ENCODE measurements at places on chromosomes 3 and 15. TPM values are rescaled to one million over a fixed set of nuclear protein-coding genes. Genes with fewer than 3 reads are reported as not detected.

Gene EFCAB12
- 6.8 TPM for total RNA-seq

Gene MESP1
- 0.50 TPM for total RNA-seq

Gene FGD5
- total RNA-seq, result 0.09 TPM

Gene TRH
- 0.36 TPM for total RNA-seq

Gene CD200
- total RNA-seq, result 42.1 TPM

Gene TM6SF1
- 0.27 TPM for total RNA-seq

Gene ANKUB1
- total RNA-seq, result not detected

Gene PRR20G
- total RNA-seq, result not detected

Gene ADAMTS9
- total RNA-seq, result 53.8 TPM

- no peaks in the 10 kb centered on the region for H3K27me3 ChIP-seq
- H3K27ac ChIP-seq, result peak overlapping the region; percentile 77
- H3K4me3 ChIP-seq, result no peak overlapping the region
- H3K36me3 ChIP-seq, result peaks cover 26% of the 10 kb centered on the region
- no peak for DNase-seq
Measured at GRCh38 chr15:60370869-60371136, 27.0 kb downstream of the ANXA2 start.

DNA sequence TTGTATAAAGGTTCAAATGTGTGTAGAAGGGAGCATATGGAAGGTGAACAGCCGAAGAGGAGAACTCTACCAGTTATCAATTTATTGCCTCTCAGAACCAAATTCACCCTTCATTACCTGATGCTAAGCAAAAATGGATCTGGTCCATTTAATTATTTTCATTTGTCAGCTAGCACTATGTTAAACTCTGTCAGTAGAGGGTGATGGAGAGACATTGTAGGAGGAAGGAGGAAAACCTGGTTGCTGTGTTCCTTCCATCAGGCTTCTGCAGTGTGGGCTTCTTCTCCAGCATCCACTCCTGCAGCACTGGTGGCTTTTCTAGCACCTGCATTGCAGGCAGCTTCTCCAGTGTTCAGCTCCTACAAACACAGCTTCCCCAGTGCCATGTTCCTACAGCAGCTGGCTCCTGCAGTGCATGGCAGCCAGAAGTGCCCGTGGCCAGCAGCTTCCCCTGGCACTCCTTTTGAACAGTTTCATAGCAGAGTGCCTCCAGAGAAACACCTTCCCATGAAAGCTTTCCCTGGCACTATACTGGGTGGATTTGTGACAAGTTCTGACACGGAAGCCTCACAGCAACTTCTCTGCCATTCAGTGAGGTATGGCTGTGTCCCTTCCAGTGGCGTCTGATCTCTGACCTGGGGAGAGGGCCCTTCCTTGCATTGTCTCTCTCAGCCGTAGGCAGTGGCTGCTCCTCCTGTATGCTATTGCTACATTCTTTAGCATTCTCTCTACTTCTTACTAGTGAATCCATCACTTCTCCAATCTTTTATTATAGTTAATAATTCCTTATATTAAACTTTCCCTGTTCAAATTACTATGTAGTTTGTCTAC, 14.6 kb upstream of the IL17RD start:
- H3K4me3 ChIP-seq, result no peak overlapping the region
- H3K4me1 ChIP-seq, result no peaks in the 10 kb centered on the region
- no peaks in the 10 kb centered on the region for H3K36me3 ChIP-seq
- H3K27ac ChIP-seq, result no peak overlapping the region

DNA sequence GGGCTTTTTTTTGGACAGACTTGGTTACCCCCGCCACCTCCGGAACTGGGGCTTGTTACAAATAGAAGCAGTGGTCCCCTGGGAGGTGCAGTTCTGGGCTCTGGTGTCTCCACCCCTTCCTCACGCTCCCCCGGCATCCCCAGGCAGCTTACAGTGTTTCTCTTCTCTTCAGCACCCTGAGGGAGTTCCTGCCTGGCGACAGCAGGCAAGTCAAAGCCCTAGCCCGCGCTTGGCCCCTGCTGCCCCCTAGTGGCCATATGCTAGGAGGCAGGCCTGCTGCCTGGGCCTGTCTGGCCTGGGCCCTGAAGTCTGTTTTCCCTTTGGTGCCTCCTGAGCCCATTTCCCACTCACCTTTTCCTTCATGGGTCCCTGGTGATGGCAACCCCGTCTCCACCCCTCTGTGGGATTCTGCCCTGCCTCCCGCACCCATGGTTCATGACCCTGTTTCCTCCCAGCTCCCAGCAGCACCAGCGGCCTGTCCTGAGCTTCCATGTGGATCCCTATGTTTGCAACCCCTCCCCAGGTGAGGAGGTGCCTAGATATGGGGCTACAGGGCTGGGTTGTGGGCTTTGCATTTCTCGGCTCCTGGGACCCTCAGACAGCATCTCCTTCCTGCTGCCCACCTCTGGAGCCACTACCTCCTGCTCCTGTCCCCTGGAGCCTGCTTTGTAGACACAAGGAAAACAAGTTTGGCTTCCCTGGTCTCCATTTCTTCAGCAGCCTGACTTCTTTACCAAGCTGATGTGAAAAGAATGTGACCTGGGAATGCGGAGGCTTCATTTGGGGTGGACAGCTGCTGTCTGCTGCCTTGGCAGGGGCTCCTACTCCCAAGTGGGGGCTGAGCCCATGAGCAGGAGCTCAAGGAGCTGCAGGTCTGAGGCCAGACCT, 2.2 kb downstream of the SNX22 start:
- peaks cover 14% of the 10 kb centered on the region for H3K36me3 ChIP-seq
- peaks cover 10% of the 10 kb centered on the region for H3K4me1 ChIP-seq
- peak overlapping the region; percentile 83 for H3K27ac ChIP-seq
- H3K27me3 ChIP-seq, result peaks cover 26% of the 10 kb centered on the region
- H3K4me3 ChIP-seq, result peak overlapping the region; percentile 68

DNA sequence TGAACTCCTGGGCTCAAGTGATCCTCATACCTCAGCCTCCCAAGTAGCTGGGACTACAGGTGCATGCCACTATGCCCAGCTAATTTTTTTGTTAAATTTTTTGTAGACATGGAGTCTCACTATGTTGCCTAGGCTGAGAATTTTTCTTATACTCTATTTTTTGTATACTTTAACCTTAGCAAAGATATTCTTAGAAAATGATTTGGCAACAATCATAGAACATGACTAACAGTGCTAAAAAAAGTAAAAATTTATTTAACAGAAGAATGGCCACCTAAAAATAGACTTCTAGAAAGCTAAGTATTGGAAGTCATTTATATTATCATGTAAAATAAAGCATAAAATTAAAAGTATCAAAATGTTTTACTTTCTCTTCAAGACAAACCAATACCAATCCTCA, 322.3 kb downstream of the PLCL2 start:
- DNase-seq, result no peak
- H3K4me1 ChIP-seq, result no peaks in the 10 kb centered on the region
- H3K27ac ChIP-seq, result no peak overlapping the region
- H3K4me3 ChIP-seq, result no peak overlapping the region
- peaks cover 20% of the 10 kb centered on the region for H3K36me3 ChIP-seq
- no peaks in the 10 kb centered on the region for H3K27me3 ChIP-seq

DNA sequence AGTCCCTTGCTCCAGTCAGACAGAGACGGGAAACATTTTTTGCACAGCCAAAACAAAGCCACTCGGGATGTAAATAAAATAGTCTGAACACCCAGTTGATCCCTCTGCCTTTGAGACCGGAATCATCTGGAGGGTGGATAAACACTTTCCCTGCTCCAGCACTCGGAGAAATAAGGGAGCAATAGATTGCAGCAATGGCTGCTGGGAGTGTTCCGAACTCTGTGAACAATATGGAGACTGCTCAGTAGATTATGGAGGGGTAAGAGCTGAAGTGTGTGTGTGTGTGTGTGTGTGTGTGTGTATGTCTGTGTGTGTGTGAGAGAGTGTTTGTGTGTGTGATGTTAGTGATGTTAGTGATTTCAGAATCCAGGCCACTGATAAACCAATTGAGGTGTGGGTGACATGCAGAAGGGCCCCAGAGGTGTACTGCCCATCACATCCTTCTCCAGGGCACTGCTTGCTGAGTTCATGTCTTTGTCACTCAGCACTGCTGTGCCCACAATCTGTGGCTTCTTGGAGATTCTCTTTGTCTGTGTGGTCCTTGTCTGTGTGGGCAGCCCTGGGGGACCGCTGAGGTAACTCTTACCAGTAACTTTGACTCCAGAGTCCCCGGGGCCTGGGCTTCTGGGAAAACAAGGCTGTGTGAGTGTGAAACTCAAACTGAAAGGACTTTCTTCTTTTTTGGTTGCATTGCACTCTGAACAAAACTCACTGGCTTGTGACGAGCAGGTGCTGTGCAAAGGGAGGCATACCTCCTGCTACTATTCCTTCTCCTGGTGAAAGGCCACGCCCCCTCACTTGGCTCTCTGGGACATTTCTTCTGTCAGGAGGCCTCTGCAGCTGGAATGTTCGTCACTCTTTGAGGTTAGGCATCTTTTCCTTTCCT, 23.0 kb downstream of the CRYGS start:
- H3K4me3 ChIP-seq, result no peak overlapping the region
- H3K36me3 ChIP-seq, result no peaks in the 10 kb centered on the region
- no peak for DNase-seq
- peak overlapping the region; percentile 0 for H3K27ac ChIP-seq
- H3K27me3 ChIP-seq, result peaks cover 13% of the 10 kb centered on the region

DNA sequence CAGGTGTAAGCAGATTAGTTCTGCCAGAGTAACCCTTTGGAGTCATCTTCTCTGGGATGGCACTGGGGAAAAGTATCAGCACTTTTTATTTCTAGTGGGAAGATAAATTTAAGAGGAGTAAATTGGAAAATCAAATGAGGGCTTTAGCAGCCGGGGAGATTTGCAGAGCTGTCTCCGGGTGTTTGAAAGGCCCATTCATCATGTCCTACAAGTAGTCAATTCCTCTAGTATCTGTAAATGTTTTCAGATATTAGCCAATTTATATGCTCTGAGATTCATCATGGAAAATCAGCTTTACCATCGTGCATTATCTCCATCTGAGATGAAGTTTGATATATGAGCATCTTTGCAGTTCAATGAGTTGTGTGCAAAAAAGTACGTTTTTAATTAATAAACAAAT, 93.6 kb downstream of the CDIN1 start:
- no peaks in the 10 kb centered on the region for H3K36me3 ChIP-seq
- no peak overlapping the region for H3K4me3 ChIP-seq
- no peak overlapping the region for H3K27ac ChIP-seq

DNA sequence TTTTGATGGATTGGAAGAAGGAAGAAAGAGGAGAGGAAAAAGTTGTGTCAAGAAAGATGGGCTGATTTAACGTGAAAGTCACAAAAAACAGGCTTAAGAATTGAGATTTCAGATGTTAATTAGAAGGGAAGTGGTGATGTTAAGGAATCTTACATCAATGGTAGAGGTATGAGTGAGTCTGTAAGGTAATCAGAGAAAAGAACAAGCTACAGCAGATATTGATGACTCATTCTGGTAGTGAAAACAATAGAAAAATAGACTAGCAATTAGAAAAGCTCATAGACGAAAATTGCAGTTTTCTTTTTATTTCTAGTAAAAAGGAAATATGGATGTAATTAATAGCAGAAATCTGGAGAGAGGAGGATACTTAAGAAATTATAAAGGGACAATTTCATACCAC, 559.6 kb downstream of the MCTP2 start:
- H3K4me1 ChIP-seq, result peaks cover 9% of the 10 kb centered on the region
- H3K4me3 ChIP-seq, result no peak overlapping the region
- no peaks in the 10 kb centered on the region for H3K36me3 ChIP-seq
- H3K27me3 ChIP-seq, result peaks cover 8% of the 10 kb centered on the region
- DNase-seq, result no peak
- H3K27ac ChIP-seq, result no peak overlapping the region

GRCh38 chr3:125594581-125595011, 701 bp downstream of the OSBPL11 start:
- DNase-seq, result no peak
- no peaks in the 10 kb centered on the region for H3K27me3 ChIP-seq
- peak overlapping the region; percentile 95 for H3K27ac ChIP-seq
- peak overlapping the region; percentile 93 for H3K4me3 ChIP-seq
- H3K4me1 ChIP-seq, result peaks cover 29% of the 10 kb centered on the region

DNA sequence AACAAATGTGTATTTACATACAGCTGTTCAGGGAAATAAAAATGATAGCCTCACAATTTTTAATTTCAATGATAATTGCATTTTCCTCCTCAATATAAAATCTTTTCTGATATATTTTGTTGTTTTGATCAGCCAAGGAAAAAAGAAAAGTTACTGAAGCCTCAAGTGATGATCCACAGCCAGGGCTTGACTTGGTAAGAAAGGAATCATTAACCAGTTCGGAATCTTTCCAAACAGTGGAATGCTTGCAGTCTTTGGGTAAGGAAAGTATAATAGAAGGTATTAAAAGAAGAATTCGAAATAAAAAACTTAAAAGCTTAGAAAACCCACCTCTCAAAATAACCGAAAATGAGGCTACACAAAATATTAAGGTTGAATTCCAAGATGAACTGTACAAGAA, 1.0 kb downstream of the TOPAZ1 start:
- peaks cover 2% of the 10 kb centered on the region for H3K4me1 ChIP-seq
- H3K27ac ChIP-seq, result no peak overlapping the region
- H3K4me3 ChIP-seq, result no peak overlapping the region
- H3K36me3 ChIP-seq, result peaks cover 1% of the 10 kb centered on the region

- H3K27me3 ChIP-seq, result no peaks in the 10 kb centered on the region
- H3K27ac ChIP-seq, result no peak overlapping the region
- no peak for DNase-seq
- H3K36me3 ChIP-seq, result no peaks in the 10 kb centered on the region
Measured at GRCh38 chr3:16932877-16933276, 48.1 kb downstream of the PLCL2 start.

GRCh38 chr3:98026425-98027084, 8.6 kb downstream of the GABRR3 start:
- H3K27me3 ChIP-seq, result peaks cover 15% of the 10 kb centered on the region
- no peak overlapping the region for H3K27ac ChIP-seq
- no peaks in the 10 kb centered on the region for H3K36me3 ChIP-seq

DNA sequence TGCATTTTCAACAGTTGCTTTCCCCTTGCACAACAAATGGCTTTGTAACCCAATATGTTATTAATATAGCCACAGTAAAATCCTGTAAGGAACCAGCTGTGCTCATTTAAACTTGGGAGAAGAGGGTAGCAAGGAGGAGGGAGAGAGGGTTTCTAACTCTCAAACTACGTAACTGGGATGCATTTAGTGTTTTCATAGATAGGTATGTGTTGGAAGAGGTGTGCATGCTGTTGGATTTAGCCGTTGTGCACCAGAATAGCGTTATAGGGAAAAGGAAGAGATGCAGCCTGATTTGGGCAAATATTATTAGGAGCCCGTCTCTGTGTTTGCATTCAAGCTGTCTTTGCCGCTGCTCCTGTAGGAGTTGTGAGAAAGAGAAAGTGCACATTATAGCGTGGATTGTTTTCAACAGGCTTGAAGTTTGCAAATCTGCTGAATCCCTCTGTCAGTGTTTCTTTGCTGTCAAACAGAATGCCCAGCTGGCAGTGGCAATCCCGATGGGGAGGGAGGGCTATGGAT, 39.4 kb downstream of the ARPP21 start:
- H3K36me3 ChIP-seq, result no peaks in the 10 kb centered on the region
- H3K27me3 ChIP-seq, result peaks cover 21% of the 10 kb centered on the region
- peaks cover 31% of the 10 kb centered on the region for H3K4me1 ChIP-seq
- H3K4me3 ChIP-seq, result no peak overlapping the region
